ENCODE measurements at places on chromosomes 11 and 22. TPM values are rescaled to one million over a fixed set of nuclear protein-coding genes. Genes with fewer than 3 reads are reported as not detected.

Gene PARVG
- total RNA-seq, result 236 TPM

Gene FGF3
- not detected for total RNA-seq

DNA sequence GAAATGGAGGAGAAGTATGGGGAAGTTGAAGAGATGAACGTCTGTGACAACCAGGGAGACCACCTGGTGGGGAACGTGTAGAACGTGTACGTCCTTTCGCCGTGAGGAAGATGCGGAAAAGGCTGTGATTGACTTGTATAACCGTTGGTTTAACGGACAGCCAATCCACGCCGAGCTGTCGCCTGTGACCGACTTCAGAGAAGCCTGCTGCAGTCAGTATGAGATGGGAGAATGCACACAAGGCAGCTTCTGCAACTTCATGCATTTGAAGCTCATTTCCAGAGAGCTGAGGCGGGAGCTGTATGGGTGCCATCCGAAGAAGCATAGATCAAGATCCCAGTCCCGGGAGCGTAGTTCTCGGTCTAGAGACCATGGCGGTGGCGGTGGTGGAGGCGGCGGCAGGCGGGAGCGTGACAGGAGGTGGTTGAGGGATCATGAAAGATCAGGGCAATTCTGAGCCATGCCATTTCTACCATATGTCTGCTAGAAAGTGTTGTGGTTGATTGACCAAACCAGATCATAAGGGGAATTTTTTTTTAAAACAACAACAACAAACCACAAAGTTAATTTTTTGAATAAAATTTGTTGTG is 36.8 kb upstream of the PHOX2A start:
- no peak overlapping the region for H3K27ac ChIP-seq
- peaks cover 17% of the 10 kb centered on the region for H3K27me3 ChIP-seq
- no peaks in the 10 kb centered on the region for H3K4me1 ChIP-seq
- no peak for DNase-seq
- H3K4me3 ChIP-seq, result no peak overlapping the region
- H3K36me3 ChIP-seq, result no peaks in the 10 kb centered on the region

DNA sequence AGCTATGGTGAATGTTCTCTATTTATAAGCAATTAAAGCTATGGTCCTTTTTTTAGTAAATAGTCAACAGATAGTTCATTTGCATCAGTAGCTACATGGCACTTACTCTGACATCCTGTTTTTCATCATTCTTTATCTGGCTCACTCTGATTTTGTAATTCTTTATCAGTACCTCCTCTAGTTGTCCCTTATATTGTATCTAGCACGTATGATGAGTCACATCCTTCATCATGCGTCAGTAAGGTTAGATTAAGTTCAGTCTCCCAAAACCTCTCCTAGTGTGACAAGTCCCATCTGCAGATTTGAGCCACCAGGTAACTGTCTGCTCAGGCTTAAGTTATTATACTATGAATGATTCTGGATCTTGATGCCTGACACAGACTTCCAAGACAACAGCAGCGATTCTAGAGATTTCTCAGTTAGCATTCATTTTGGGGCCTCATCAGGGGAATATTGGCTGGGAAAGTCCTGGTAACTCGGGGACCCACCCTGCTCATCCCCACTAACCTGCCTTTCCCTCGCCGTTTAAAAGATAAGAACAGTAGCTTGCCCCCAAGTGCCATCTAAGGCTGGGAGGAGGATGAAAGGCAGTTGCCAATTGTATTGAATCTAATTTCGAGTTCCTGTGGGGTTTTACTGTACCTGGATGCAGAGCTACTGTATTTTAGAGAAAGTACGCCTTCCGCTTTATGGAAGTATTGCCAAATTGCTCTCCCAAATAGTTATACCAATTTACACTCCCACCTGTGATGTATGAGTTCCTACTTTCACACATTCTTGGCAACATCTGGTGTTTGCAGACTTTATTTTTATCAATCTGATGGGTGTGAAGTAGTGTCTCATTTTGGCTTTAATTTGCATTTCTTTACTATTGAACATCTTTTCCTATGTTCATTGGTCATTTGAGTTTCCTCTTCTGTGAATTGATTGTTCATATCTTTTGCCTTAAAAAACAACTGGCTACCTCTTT is 55.9 kb downstream of the ZC3H12C start:
- no peak overlapping the region for H3K27ac ChIP-seq
- no peaks in the 10 kb centered on the region for H3K36me3 ChIP-seq
- H3K27me3 ChIP-seq, result no peaks in the 10 kb centered on the region
- no peak for DNase-seq
- H3K4me1 ChIP-seq, result no peaks in the 10 kb centered on the region

- H3K36me3 ChIP-seq, result no peaks in the 10 kb centered on the region
- no peaks in the 10 kb centered on the region for H3K4me1 ChIP-seq
- DNase-seq, result no peak
- H3K27me3 ChIP-seq, result no peaks in the 10 kb centered on the region
- no peak overlapping the region for H3K4me3 ChIP-seq
- H3K27ac ChIP-seq, result no peak overlapping the region
These were observed 615.5 kb downstream of the NTM start for GRCh38 chr11:131985846-131986301.

DNA sequence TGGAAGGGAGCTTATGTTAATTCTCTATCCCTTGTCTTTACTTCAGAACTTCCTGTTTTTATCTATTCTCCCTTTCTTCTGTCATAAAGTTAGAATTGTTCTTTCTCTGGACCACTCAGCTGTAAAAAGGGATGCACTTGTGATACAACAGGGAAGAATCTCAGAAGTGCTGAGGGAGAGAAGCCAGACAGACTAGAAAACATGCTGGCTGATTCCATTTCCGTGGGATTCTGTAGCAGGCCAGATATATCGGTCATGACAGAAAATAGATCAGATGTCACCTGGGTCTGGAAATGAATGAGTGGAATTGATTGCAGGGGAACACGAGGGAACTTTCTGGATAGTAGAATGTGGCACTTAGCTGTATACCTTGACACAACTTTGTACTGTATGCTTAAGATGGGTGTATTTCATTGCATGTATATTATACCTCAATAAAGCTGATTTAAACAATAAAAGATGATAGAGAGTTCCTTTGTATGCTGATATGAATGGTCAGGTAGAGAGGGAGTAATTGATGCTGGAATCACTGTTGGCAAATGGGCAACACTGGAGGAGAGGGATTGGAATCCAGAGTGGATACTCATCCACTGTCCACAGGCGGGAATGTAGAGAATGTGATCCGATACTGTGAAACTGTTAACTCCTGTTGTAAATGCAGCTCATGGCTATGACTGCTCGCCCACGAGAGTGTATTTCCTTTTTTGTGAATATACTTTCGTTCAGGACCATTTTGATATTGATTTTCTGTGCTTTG is 59.6 kb downstream of the ATXN10 start:
- H3K27me3 ChIP-seq, result no peaks in the 10 kb centered on the region
- H3K36me3 ChIP-seq, result peaks cover 3% of the 10 kb centered on the region
- no peak for DNase-seq
- H3K4me3 ChIP-seq, result no peak overlapping the region
- no peaks in the 10 kb centered on the region for H3K4me1 ChIP-seq
- H3K27ac ChIP-seq, result no peak overlapping the region

GRCh38 chr11:87722756-87723565 is 452.3 kb downstream of the RAB38 start:
- DNase-seq, result no peak
- H3K36me3 ChIP-seq, result no peaks in the 10 kb centered on the region
- no peak overlapping the region for H3K4me3 ChIP-seq
- no peaks in the 10 kb centered on the region for H3K27me3 ChIP-seq
- H3K27ac ChIP-seq, result no peak overlapping the region
